ENCODE measurements at places on chromosomes 11 and 22.
A peak's percentile ranks its signal among the peaks of the same experiment; 100 is the strongest.

- DNase-seq = no peak
Measured at GRCh38 chr22:44574640-44575380, 76.8 kb upstream of the RTL6 start.

GRCh38 chr22:50250555-50251476 lies at the start of gene HDAC10:
Gene HDAC10 (minus strand): TSS chr22:50251265. CDS start chr22:50251032, 233 bp downstream.
- peak; percentile 75 for DNase-seq

GRCh38 chr22:41127451-41127850 lies 35.1 kb downstream of the EP300 start:
- DNase-seq = no peak

DNA sequence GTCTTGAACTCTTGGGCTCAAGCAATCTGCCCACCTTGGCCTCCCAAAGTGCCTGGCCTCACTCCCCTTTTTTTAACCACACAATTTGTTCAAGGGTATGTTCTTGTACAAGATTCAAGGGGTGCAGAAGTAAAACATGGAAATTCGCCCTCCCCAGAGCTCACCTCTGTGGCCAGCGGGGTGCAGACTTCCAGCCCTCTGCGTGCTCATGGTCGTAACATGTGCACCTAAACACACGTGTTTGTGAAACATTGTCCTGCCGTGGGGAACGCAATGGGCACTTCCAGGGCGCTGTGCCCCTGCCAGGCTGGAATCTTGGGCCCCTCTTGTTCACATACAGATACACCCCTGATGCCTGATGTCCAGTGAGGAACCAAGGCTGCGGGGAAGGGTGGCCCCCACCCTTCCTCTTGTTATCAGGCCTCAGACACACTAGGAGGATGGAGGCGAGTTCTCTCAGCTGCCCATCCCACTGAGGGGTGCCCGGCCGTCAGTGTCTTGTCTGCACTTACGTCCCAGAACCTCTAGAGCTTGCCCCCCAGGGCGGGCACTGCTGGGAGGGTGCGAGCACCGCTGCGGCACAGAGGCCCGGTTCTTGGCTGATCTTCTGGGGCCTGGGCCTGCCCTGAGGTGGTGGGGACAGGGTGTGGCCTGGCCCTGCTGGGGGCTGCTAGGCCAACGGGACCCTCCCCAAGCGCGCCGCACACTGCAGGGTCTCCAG lies 4.1 kb upstream of the EPS8L2 start:
- no peak for DNase-seq

- no peak for DNase-seq
Measured at GRCh38 chr11:6968816-6969215, 42.6 kb downstream of the ZNF215 start.

DNA sequence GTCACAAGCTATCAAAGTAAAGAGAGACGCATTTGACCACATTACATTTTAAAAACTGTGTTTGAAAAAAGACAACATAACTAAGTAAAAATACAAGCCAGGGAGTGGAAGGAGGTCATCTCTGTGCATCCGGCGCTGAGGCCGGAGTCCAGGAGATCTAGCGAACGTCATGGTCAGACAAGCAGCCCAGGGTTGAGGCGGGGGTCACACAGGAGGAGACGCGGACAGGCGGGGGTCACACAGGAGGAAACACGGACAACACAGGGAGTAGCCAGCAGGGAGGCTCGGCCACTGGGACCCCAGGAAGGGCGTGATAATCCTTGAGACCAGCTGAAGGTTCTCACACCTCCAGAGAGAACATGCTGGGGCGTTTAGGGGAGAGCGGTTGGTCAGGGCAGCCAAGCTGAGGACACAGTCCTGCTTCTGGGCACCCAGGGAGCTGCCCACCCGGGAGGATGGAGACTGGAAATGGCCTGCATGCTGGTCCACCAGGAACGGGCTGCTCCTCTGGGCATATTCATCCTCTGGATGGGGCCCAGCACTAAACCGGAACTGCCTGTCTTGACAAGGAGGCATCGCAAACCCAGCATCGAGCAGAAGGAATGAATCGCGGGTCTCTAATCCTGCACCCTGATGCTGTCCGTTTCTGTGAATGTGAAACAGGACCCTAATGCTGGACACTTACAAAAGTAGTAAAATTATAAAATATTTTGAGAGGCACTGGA lies 40.9 kb upstream of the MUC5AC start:
- no peak for DNase-seq

DNA sequence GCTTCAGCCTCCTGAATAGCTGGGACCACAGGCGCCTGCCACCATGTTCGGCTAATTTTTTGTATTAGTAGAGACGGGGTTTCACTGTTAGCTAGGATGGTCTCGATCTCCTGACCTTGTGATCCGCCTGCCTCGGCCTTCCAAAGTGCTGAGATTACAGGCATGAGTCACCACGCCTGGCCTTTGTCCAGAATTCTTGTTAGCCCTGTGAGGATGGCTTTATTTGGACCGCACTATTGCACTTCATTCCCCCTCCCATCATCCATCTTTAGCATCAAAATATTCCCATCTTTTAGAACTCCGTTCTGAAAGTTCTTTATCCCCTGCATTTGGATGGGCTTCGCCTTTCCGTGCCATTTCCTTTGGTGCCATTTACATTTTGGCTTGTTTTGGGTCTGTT lies 2.6 kb downstream of the SAMM50 start:
- DNase-seq = no peak

- DNase-seq = no peak
Measured at GRCh38 chr22:27314276-27314807, 487.2 kb downstream of the MN1 start.

- DNase-seq = no peak
Measured at GRCh38 chr11:8581300-8581699, 12.7 kb downstream of the STK33 start.

DNA sequence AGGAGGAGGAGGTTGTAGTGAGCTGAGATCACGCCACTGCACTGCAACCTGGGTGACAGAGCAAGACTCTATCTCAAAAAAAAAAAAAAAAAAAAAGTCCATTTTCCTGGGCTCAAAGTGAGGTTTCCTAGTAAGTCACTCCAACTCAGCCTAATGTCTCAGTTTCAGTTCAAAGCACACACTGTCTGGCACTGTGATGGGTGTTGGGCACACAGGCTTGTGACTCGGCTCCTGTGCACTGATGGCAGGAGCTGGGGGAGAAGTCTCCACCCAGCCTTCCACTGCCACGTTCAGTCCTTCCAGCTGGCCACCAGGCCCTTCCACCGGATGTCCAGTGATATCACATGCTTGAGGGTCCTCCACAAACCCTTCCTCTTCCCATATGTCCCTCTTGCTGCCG lies 186.0 kb downstream of the CEP164 start:
- DNase-seq = no peak

DNA sequence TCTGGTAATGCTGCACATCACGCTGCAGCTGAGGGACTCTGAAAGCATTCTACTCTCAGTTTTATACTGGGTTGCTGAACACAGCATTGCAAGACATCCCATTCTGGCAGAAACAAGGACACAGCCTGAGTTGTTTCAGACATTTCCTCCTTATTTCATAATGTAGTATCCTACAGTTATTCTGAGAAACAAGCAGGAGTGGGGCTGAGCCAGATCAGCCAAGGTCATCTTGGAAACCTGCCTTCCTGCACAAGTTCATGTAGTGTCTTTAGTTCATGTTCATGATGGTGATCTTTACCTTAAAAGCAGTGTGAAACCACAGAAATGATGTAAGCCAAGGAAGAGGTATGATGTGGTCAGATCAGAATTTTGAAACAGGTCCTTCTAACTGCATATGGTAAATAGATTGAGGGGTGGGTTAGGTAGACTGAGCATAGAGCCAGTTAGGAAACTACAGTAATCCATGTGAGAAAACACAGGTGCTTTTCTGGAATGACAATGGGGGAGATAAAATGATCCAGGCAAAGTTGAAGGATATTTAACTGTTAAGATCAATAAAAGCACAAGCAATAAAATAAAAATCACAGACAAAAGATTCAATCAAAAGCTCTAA lies 1686.8 kb downstream of the LRRC4C start:
- no peak for DNase-seq

- DNase-seq = peak; percentile 50
Measured at GRCh38 chr11:124758355-124759265, 3.5 kb downstream of the ESAM start.

- no peak for DNase-seq
Measured at GRCh38 chr11:134036492-134037045, 32.3 kb upstream of the JAM3 start.

- no peak for DNase-seq
Measured at GRCh38 chr22:17597217-17597616, 31.3 kb downstream of the ATP6V1E1 start.

DNA sequence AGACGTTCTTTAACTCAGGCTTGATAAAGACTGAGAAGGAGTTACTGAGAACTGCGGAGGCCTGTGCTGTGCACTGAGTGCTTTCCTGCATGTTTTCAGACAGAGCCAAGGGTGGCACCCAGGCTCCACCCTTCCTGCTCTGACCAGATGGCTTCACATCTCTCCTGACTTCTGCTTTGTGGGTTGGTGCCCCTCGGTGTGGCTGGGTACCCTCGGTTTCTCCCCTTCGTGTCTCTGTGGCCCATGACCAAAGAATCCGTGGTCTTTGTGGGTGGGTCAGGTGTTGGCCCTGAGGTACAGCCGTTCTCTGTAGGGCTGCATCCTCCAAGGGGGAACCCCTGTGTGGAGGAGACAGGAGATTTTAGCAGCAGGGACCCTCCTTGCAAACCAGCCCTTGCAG lies 34.3 kb downstream of the GRIK4 start:
- DNase-seq = no peak

DNA sequence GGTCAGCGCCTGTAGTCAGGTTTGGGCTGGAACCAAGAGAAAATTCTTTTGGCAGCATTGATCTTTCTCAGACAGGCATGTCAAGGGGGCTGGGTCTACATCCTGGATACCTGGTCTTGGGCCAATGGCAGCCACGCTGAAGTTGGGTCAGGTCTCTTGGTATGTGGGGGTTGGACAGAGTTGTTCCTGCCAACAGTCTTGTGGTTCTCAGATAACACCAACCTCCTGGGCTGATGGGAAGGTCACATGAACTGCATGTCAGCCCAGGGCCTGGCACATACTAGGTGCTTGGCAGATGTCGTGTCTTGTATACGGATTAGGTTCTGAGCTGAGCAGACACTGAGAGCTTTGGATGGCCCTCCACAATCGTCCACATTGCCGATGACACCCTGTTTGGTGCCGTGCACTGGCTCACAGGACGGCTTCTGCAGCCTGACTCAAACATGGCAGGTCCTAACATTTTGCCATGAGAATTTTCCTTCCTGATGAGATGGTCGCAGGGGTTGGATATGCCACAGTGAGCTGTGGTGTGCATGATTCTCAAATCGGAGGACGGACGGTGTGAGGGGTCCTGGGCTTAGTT lies 42.0 kb downstream of the FBLN1 start:
- no peak for DNase-seq

GRCh38 chr11:29482510-29482909 lies 534.3 kb downstream of the KCNA4 start:
- no peak for DNase-seq

DNA sequence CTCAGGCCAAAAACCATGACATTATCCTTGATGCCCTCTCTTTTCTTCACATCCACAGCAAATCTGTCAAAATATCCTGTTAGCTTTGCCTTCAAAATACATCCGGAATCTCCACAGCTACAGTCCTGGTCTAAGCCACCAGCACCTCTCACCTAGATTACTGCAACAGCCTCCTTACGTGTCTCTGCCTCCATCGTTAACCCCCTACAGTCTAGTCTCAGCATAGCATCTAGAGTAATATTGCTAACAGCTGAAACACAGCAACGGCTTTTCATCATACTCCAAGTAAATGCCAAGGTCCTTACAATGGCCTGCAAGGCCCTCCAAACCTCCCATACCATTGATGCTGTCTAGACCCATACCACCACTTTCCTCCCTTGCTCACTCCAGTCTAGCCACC lies 4.4 kb downstream of the TSG101 start:
- DNase-seq = no peak

GRCh38 chr22:25966448-25966913 lies 202.8 kb upstream of the SEZ6L start:
- DNase-seq = no peak

DNA sequence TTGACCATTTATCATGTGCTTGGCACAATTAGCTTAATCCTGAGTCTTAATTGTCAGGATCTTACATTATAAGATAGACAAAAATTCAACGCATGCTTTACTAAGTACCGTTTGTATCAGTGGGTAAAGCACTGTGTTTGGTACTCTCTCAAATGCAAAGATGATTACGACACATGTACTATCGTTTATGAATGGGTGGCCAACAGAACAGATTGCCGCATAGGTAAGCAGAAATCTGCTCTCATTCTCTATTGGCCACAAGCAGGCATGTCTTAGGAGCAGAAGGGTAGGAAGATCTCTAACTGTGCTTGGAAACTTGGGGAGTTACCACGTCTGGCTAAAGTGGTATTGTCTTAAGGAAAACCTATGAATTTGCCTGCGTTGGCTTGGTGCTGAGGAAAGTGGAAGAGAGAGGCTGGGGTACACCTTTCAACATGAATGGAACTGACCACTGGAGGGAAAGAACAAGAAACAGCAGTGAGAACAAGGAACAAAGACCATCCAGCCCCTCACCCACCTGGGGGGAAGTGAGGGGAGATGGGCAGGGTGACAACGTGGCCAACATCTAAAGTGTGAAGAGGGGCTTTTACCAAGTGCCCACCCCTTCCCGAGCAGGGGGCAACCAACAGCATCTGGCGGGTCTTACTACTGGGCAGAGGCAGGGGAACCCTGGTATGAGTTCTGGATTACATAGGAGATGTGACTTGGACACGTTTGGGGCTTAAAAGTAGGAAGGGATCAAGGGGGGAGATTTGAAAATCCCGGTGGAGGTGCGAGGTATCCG lies 1.0 kb upstream of the TUBA8 start:
- no peak for DNase-seq

GRCh38 chr11:94658888-94659287 lies 91.7 kb downstream of the PIWIL4 start:
- no peak for DNase-seq

DNA sequence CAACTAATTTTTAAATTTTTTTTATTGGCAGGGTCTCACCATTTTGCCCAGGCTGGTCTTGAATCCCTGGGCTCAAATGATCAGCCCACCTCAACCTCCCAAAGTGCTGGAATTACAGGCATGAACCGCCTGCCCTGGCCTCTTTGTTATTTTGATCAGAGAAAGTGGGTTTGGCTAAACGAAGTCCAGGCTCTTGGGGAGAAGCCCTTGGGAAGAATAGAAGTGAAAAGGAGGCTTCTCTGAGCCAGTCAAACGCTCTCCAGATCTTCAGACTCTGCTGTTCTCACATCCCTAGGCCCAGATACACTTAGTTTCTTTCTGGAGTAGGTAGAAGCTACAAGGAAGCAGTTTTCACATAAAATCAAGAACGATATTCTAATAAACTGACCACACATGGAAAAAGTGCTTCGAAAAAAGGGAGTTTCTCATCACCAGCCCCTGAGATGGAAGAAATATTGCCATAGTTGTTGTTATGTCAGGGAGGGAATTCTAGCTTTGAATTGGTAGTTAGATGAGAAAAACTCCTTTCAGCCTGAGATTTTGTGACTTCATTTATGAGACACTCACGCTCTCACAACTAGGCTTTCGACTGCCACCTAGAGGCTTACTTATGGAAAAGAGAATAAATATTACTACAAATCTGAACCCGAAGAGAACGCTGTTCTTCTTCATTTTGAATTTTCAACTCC lies 41.7 kb upstream of the AQP11 start:
- no peak for DNase-seq

Measured in stimulated activated CD4-positive, alpha-beta T cell treated with anti-CD3 and anti-CD28 coated beads, Interleukin-12 subunit alpha, Interleukin-12 subunit beta, amount 100 ng/mL, for 48 hours (primary cell).